ENCODE measurements at places on chromosomes 7 and 10.
A peak's percentile ranks its signal among the peaks of the same experiment; 100 is the strongest.

- peak; percentile 55 for DNase-seq
Observed at GRCh38 chr7:148535217-148535616, 55.3 kb upstream of the C7orf33 start.

- DNase-seq = no peak
Observed at GRCh38 chr10:132192991-132193665, 6.4 kb downstream of the DPYSL4 start.

GRCh38 chr10:95745501-95745900 lies 10.5 kb upstream of the ENTPD1 start:
- DNase-seq = no peak

DNA sequence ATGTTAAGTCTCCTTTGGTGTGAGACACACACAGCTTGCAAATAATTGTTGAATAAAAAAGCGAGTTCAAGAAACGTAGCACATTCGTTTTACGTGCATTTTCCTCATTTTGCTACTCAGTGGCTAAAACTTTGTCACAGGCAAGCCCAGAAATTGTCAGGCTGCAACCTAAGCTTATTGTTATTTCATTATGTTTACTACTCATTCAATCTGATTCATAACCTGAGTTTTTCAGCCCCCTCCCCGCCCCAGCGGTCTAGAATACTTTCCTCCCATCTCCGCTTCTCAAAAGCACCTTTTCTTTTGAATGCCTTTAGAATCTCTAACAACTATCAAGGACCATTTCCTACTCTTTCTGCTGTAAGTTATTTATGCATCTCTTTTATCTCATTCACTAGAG lies 1.1 kb downstream of the FAM133B start:
- no peak for DNase-seq

DNA sequence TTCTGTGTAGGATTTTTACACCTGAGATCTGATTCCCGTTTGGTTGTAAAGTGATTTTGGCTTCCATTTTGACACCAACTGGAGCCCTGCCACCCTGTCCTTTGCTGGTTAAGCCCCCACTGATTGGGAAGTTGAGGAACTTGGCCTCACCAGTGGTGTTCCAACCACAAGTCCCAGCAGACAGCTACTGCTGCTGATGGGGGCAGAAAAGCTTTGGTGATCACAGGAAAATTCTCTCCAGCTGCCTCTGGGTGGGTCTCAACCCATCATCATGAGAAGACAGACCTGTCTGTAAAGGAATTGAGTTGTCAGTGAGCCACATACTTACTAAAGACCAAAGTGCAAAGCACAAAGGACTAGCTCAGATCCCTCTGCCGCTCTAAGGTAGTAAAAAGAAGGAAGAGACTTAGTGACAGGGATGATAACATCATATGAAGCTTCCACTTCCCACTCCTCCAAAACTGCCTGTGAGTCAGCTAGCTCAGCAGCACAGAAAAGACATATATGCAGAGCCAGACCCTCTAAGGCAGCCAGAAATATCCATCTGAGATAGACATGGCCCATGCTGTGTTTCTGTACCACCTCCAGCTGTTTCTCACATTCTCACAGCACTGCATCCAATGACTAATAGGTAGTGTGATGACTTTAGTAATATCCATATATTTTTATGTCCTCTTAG lies 22.4 kb upstream of the LRRC17 start:
- no peak for DNase-seq

DNA sequence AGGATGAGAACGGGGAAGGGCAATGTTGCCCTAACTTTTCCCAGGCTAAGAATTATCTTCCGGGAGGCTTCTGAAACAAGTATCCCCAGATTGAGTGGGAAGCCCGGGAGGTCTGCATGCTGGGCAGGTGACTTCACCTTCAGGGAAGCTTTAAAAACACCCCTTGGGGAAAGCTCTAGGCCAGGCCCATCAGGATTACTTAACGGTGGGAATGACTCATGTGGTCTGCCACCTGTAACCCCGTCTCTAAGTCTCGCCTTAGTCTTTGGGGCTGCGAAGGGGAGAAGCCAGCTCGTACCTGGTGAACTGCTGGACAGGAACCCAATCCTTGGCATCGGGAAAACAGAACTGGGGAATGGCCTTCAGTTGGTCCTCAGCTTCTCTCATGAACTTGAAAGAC lies 80.1 kb upstream of the MKRN1 start:
- DNase-seq = no peak

- DNase-seq = no peak
Observed at GRCh38 chr7:30206491-30206890, 71.7 kb downstream of the MTURN start.

DNA sequence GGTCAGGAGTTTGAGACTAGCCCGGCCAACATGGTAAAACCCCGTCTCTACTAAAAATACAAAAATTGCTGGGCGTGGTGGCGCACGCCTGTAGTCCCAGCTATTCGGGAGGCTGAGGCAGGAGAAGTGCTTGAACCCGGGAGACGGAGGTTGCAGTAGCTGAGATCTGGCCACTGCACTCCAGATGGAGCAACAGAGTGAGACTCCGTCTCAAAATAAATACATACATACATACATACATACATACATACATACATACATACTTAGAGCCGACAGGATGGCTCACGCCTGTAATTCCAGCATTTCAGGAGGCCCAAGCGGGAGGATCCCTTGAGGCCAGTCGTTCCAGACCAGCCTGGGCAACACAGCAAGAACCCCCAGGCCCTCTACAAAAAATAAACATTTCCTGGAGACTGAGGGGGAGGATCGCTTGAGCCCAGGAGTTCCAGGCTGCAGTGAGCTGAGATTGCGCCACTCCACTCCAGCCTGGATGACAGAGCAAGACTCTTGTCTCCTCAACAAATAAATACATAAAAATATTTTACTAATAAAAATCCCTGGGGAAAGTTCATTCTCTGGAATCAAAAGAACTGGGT lies 90.9 kb upstream of the TNRC18 start:
- DNase-seq = no peak

- peak; percentile 80 for DNase-seq
Observed at GRCh38 chr10:133357285-133358161, at the start of gene FUOM. Gene FUOM (minus strand): TSS chr10:133358019. CDS start chr10:133358007, 12 bp downstream.

GRCh38 chr7:80640846-80641245 lies 2.4 kb downstream of the CD36 start:
- DNase-seq = no peak

GRCh38 chr10:35136263-35136815 lies 9.7 kb downstream of the CREM start:
- no peak for DNase-seq

GRCh38 chr7:103106005-103106702 lies 31.2 kb downstream of the ARMC10 start:
- no peak for DNase-seq

GRCh38 chr10:103241262-103242011 lies 4.2 kb upstream of the RPEL1 start:
- DNase-seq = no peak

DNA sequence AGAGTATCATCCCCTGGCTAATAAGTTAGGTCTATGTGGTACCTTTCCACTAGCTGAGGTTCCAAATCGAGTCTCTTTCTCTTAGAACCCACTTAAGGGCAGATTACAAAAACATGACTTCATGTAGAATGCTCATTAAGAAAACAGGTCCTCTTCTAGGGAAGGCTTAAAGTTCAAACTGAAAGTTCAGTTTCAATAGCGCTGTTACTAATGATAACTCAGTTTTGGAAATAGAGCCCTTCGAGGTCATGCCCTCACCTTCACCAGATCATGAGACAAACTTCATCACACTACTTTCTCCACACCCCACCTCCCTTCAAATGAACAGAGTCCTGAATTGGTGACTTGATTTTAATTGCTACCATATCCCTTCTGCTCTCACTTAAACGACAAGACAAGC lies 26.2 kb downstream of the HGF start:
- no peak for DNase-seq

DNA sequence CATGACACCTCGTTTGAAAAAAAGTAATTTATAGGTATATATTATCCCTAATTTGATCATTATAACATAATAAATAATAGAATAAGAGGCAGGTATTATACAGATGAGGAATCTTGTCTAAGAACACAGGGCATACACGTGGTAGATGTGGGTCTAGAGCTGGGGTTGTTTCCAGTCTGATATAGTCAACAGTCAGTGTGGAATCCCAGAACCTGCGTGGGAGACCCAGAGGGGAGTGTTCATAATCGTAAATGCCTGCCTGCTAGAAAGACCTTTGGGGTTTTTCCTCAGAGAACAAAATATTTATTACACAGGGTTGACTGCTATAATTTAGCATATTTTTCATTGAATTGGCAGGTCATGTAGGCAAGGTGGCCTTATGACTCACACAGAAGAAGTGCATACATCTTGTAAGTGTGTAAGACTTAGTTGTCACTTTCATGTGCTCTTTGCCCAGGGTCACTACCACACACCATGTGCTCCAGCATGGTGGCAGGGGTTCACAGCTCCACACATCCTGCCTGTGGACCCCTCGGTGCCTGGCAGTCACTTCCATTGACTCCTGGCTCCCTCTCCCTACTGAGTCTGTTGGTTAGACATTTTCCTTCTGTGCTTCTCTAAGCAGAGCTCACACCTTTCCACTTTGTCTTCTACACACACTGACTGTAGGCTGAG lies 94.9 kb upstream of the IKZF1 start:
- peak; percentile 62 for DNase-seq

- no peak for DNase-seq
Observed at GRCh38 chr7:110407706-110408105, 683.2 kb upstream of the LRRN3 start.

- no peak for DNase-seq
Observed at GRCh38 chr10:127702271-127702670, 34.7 kb upstream of the FOXI2 start.

GRCh38 chr7:148334959-148335577 lies 255.5 kb upstream of the C7orf33 start:
- no peak for DNase-seq

DNA sequence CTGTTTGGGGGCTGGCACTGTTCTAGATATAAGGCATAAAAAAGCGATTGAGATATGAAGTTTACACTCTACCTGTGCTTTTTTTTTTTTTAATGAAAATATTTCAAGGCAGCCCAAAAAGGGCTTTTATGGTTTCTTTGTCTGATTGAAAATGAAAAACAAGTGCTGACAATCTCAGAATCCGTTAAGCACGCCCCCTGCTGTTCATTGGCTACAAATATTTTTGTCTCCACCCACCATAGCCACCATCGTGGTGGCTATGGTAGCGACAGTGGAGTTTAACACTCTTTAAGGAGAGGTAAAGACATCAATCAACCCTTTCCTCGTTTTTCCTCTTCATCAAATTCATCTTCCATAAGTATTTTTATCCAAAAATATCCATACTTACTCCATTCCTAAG lies 94.2 kb downstream of the CD36 start:
- DNase-seq = no peak

DNA sequence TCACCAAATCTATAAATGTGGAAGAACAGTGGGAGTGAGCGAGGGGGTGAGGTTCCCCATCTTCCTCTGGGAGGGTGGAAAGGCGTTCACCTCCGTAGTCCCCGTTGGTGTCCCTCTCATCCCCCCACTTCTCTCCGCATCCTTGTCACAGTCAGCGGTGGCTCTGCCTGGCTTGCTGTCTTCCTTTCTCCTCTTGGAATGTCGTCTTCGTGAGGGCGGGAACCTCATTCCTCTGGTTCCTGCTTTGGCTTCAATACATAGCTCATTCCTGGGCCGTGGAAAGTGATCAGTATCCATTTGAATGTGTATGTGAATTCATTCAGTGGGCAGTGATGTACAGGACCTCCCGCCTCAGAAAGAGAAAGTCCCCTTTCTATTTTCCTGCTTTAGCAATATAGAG lies 289.4 kb downstream of the CAMK1D start:
- no peak for DNase-seq

DNA sequence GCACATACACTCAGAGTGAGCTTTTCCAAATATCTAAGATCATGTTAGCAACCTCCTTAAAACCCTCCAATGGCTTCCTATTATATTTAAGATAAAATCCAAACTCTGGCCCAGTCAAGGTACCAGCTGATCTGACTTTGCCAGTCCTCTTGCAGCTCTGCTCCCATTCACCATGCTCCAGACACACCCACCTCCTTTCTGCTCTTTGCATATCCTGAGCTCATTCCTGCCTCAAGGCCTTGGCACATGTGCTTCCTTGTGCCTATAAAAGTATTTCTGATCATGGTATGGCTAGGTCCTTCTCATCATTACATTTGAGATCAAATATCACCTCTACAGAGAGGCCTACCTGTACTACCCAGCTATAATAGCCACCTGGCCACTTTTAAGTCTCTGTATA lies 27.5 kb downstream of the XPNPEP1 start:
- no peak for DNase-seq

DNA sequence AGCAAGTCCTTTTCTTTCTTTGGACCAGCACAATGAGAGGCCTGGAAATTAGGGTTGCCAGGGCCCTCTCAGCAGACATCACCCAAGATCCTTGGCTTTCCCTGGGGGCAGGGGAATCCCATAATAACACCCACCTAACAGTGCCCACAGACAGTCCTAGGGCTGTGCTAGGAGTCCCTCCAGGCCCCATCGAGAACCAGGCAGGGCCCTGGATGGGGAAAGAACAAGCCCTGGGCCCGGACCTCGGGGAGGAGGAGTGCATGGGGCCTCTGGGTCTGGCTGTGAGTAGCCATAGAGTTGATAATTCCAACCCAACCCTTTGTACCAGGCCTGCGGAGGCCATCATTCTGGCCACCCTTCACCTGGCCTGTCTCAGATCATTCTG lies 201.2 kb upstream of the ZMIZ1 start:
- DNase-seq = no peak

DNA sequence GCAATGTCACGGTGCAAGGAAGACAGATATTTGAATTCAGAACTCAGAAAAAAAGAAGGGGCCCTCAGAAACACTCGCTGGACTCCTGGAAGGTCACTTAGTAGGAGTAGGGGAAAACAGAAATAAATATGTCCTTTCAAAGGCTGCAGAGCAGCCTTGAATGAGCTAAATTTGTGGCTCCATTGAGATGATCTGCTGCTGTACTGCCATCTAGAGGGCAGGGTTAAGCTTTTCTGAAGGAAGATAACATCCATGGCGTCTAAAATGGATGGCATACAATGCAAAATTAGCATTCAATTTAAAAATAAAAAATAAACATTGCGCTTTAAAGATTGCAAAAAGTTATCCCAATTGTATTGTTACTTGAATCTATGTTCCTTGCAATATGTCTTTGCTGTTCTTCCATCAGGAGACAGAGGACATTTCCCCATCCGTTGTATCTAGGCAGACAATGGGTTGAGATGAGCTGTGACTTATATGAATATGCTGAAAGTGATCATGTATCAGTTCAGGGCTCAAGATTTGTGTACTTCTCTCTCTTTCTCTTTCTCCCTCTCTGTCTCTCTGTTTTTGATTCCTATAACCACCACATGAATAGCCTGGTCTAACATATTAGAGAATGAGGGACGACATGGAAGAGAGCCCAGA lies 642.2 kb downstream of the SH2D4B start:
- DNase-seq = no peak

- peak; percentile 26 for DNase-seq
Observed at GRCh38 chr7:69597278-69598076, 798 bp upstream of the AUTS2 start.

DNA sequence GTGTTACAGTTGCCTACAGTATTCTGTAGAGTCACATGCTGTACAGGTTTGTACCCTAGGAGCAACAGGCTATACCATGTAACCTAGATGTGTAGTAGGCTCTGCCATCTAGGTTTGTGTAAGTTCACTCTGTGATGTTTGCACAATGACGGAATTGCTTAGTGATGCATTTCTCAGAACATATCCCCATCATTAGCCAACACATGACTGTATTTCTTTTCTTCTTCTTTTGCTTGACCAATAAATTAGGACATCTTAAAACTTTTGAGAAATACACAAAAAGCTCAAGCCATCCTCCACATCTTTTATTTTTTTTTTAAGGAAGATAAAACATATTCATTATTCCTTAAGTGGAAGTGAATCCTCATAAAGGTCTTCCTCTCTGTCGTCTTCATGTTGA lies 5.4 kb upstream of the PFKFB3 start:
- DNase-seq = no peak

- DNase-seq = no peak
Observed at GRCh38 chr7:78642751-78643150, 810.7 kb downstream of the MAGI2 start.
